NCI-H1092 treated with DMSO at 0.1 percent for 48 hours (cell line): ENCODE measurements at places on chromosomes 11 and 22.

GRCh38 chr11:65981972-65982823 is 19.8 kb downstream of the EIF1AD start:
- DNase-seq, result no peak

DNA sequence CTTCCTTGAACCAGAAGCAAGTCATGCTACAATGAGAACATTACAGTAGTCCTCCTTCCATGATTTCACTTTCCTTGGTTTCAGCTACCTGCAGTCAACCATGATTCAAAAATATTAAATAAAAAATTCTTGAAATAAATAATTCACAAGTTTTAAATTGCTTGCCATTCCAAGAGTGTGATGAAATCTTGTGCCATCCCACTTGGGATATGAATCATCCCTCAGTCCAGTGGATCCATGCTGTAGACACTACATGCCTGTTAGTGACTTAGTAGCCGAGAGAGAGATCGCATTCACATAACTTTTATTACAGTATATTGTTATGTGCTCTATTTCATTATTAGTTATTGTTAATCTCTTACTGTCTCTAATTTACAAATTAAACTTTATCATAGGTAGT is 6.0 kb downstream of the HOATZ start:
- no peak for DNase-seq

GRCh38 chr11:2549080-2549479 is 104.3 kb downstream of the KCNQ1 start:
- DNase-seq, result no peak

- peak; percentile 37 for DNase-seq
These were observed 4.2 kb downstream of the IL17REL start for GRCh38 chr22:50008151-50009040.

DNA sequence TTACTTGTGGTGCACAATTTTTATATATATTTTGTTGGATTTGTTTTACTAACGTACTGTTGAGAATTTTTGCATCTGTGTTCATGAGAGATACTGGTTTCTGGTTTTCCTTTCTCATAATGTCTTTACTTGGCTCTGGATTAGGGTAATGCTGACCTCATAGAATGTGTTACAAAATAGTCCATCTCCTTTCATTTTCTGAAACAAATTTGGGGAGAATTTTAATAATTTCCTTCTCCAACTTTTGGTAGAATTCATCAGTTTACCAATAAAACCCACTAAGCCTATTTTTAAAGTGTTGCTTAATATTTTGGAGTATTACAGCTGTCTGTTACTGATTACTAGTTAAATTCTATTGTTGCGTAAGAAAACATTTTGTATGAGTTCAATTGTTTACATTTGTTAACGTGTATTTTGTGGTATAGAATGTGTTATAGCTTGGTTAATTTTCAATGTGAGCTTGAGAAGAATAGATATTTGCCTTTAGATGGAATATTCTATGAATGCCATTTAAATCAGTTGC is 11.5 kb downstream of the TRIM22 start:
- DNase-seq, result no peak

DNA sequence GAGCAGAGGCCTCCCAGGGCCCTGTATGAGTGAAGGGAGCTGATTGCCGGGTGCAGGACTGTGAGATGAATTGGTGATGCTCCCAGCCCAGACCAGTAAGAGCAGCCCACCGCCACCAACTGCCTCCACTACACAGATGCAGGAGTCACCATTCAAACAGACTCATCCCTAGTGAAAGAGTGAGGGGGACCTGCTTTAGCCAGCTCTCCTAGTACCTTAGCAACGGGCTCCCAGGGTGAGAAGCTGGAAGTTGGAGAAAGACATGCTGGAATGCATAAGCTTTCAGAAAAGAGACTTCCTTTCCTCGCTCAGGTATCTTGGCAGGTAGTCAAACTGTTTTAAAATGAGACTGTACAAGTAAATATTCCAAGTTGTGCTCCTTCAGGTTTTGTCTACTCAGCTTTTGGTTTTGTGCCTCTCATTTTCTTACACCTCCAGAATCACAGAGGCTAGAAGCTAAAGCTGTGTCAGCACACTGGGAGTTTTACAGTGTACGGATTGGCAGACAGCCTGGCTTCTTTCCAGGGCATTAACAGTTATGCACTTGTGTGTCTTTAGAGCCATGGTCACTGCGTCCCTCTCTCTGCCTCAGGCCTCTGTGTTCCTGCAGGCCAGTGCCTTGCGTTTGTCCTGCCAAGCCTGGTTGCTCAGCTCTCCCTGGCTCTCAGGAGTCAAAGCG is 146.2 kb downstream of the ATXN10 start:
- no peak for DNase-seq

DNA sequence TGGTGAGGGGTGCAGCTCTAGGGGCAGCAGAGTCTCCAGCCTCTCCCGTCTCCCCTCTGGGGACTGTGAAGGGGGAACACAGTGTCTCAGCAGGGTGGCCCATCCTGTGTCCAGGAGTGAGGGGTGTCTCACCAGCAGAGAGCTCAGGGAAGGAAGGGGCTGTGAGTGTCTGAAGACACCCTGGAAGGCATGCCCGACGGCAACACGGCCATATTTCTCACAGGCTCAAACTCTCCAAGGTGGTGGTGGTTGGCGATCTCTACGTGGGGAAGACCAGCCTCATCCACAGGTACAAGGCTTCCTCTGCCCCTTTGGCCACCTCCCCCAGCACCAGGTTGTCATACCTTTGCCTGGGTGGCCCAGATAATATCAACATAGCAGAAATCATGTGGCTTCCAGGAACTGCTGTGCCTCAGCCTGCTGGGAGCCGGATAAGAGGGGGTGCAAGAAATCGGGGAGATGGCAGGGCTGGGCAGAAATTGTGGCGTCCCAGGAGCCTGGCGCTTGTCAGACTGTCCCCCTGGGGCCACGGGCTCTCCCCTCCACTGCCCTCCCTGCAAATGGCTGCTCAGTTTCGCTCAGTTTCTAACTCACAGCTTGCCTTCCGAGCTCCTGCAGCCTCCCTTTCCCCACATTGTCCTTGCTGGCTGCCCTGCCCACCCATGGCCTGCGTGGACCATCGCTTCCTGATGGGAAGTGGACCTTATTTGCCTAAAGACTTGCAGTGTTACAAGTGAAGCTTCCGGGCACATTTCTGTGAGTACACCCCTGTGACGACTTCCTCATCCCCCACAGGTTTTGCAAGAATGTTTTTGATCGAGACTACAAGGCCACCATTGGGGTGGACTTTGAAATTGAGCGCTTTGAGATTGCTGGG is 7.2 kb downstream of the RAB36 start:
- no peak for DNase-seq

GRCh38 chr11:75536786-75537641 is 11.3 kb upstream of the GDPD5 start:
- no peak for DNase-seq

GRCh38 chr11:132202621-132203020 is 832.2 kb downstream of the NTM start:
- DNase-seq, result no peak

GRCh38 chr22:41912338-41913039 is 2.4 kb downstream of the SHISA8 start:
- no peak for DNase-seq
